ENCODE measurements at places on chromosomes 11 and 22. TPM values are rescaled to one million over a fixed set of nuclear protein-coding genes. Genes with fewer than 3 reads are reported as not detected.

E2F8 gene
- not detected for polyA plus RNA-seq

TSSC4 gene
- polyA plus RNA-seq: 54.6 TPM

KRTAP5-7 gene
- not detected for polyA plus RNA-seq

TSPAN18 gene
- 7.3 TPM for polyA plus RNA-seq

OR4A16 gene
- polyA plus RNA-seq: not detected

RAG2 gene
- polyA plus RNA-seq: not detected

APOL5 gene
- not detected for polyA plus RNA-seq

MS4A7 gene
- not detected for polyA plus RNA-seq

DGAT2 gene
- 0.08 TPM for polyA plus RNA-seq

OR5I1 gene
- polyA plus RNA-seq: not detected

GRCh38 chr11:44823006-44823405, 96.2 kb downstream of the TSPAN18 start:
- no peak for DNase-seq

- DNase-seq: no peak
Observed at GRCh38 chr11:26297189-26297975, 34.5 kb upstream of the ANO3 start.

DNA sequence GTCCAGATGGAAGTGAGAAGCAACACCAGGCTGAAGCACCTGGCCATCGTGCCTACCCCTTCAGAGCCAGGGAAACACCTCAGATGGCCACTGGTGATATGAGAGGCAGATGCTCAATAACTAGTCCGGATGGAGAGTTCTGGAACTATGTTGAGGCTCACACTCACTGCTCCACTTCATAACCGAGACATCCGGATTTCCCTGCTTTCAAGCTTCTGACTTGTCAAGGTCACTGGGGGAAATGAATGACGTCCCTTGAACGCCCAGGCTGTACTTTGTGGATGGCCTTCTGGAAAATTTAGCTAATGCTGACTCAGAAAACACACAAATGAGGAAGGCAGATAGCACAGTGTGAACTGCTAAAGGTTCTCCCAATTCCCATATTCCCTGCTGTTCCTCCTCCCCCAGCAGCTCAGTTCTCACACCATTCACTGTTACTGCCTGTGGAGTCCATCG, at the start of gene LYVE1:
TSS of gene LYVE1 (minus strand) at position 180 of the 456 bp plus-strand sequence. CDS start at position 47, 133 bp downstream.
- no peak for DNase-seq

GRCh38 chr11:49995565-49995964, 13.2 kb upstream of the OR4C12 start:
- peak; percentile 15 for DNase-seq

DNA sequence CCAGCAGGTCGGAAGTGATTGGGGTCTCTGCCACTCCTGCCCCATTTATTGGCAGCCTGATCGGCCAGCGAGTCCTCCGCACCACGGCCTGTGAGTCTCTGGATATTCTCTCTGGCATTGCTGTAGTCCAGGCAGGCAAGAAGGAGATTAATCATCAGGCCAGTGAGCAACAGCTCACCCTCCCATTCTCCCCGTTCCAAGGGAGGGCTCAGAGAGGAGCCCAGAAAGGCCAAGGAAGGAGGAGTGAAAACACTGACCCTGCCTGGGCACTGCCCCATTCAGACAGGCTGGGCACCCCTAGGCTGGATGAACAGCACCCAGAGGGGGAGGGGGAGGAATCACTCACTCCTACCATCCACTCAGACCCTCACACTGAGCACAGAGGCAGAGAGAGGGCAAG, 3.1 kb downstream of the SAA2 start:
- no peak for DNase-seq

- no peak for DNase-seq
Observed at GRCh38 chr22:35103761-35104160, 37.8 kb downstream of the ISX start.

- DNase-seq: no peak
Observed at GRCh38 chr22:50302041-50302541, 5.4 kb downstream of the PLXNB2 start.

DNA sequence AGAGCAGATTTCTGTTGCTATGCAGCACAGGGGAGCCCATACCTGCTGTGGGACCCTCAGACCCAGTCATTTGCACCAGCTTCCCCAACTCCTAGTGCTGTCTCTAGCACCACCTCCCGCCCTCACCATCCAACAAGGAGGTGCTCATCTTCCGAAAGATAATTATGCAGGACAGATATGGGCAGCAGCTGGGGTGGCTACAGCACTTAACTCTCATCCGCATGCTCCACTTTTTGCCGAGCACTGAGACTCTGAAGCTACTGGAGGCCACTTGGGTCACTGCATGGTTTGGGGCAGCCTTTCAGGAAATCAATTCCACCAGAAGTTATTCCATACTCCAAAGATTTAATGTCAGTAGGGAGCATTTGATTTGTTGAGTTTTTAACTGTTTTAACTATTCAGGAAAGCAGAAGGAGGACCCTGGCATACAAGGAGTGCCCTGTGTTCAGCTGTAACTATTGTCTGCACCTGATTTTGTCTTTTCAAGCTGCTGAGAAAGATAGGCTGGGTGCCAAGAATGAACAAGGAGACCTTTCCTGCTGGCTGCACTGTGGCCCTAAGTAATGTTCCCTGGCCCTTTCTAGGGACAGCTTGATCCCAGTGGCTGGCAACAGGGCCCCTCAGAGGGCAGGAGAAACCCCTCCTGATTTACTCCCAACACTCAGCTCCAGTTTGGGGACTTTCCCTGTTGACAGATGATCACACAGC, 67.3 kb upstream of the CSNK2A3 start:
- no peak for DNase-seq

GRCh38 chr11:83120327-83120726, 36.6 kb upstream of the PCF11 start:
- no peak for DNase-seq

DNA sequence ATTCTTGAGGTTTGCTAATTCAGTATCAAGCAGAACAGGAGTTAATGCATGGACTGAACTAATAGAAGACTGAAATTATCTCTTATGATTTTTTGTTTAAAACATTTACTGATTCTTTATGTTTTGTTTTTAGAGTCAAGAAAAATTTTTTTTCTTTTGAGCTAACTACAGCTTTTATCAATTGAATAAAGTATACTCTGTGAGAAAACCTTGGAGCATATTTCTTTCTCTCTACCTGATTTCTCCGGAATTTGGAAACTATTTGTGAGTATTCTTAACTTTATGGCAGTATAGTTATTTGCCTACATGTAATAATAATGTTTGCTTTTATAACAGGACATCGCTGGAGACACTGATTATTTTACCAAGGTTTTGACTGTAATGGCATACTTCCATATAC, 18.1 kb upstream of the CRTAM start:
- DNase-seq: no peak

DNA sequence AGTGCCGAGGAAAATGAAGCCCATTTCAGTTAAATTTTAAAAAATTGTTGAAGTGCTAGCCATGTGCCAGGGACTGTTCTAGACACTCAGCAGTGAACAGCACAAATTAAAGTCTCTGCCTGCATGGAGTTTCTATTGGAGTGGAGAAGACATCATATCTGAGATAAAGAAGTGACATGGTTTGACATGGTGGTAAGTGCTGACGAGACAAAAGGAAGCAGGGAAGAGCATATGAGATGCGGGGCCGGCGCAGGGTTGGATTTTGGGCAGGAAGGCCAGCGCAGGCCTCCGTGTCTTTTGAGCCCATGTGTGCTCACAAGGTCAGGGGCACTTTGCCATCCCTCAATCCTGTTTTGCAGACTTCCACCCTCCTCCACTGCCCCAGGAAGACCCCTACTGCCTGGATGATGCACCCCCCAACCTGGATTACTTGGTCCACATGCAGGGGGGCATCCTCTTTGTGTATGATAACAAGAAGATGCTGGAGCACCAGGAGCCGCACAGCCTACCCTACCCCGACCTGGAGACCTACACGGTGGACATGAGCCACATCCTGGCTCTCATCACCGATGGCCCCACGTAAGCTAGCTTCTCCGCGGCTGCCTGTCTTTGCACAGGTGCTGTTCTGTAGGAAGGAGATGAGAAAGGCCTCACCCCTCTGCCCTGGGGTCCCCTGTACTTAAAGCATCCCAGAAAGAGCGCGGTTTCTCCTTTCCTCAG, 29.6 kb downstream of the AMPD3 start:
- no peak for DNase-seq

DNA sequence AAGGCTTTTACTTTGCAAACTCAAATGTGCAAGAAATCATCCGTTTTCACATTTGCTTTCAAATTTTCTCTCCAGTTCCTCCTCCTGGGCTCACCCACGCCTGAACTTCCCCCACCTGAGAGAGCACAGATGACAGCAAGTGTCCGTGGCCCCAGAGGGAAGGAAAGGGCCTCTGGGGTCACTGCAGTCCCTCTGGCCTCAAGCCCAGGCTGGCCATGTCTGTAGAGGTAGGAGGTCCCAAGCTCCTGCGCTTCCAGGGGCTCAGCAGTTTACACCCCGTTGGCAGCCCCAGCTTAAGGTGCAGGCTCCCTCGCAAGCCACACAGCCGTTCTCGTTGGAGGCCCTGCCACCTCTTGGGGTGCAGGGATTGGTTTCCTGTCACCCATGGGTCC, 40.5 kb upstream of the PRDM11 start:
- DNase-seq: no peak

- no peak for DNase-seq
Observed at GRCh38 chr22:19499880-19500242, 20.1 kb downstream of the CDC45 start.

- DNase-seq: no peak
Observed at GRCh38 chr11:124081483-124081882, 33.8 kb upstream of the VWA5A start.

- DNase-seq: no peak
Observed at GRCh38 chr11:125312391-125312790, 147.8 kb downstream of the PKNOX2 start.

DNA sequence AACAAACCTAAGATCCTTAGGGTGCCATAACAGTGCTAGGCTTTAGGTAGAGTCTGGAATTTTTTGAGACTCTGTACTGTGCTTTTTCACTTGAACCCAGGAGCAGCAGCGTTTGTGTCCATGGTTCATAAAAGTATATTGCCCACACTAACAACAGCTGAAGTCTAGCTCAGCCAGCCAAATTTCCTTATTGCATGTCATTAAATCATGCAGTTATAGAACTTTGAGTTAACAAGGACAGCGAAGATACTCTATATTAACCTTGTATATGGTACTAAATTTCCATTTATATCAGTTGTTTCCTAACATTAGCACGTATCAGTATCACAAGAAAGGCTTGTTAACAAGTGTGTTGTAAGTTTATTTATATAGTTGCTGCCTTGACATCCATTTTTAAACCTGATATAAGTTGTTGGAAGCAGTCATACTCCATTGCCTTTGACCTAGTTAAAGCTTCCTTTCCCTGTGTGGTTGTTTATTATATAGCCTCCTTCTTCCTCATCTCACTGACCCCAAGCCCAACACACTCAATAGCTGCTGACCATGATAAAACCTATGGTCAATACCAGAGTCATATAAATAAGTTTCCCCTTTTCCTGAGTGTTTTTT, 46.7 kb downstream of the NXPE2 start:
- DNase-seq: no peak

- no peak for DNase-seq
Observed at GRCh38 chr22:50571264-50572175, 6.7 kb downstream of the CPT1B start.

DNA sequence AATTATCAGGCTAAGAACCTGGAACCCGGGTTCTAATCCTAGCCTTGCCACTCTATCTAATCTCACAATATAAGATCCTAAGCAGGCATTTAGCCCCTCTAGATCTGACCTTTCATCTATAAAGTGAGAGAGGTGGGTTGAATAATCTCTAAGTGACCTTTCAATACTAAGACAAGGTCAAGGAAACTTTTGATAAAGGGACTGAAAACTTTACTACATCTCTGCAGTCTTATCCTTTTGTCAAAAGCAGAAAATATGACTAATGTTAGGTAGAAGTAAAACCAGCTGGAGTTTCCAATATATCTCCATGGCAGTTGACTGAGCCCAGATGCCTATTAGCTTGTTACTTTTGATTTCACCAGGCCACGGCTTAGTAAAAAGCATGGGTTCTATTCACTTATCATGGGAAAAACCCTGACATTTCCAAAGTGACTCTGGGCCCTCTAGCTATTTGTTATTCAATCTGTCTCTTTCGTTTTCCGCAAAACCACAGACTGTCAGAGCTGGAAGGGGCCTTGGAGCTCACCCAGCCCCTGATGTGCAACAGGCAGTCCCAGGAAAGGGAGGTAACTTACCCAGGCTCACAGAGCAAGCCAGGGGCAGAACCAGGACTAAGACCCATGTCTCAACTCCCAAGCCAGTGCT, 75.8 kb downstream of the RAB30 start:
- no peak for DNase-seq

DNA sequence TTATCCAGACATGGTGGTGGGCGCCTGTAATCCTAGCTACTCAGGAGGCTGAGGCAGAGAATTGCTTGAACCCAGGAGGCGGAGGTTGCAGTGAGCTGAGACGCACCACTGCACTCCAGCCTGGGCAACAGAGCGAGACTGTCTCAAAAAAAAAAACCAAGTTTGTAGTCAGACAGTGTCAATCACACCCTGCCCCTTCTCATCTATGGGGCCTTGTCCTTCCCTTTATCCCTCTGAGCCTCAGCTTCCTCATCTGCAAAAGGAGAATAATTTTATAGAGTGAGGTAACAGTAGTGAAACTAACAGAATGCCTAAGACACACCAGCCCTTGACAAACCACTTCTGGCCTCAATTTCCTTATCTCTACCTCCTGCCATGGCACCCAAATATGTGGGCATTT, 10.7 kb downstream of the BCL9L start:
- DNase-seq: no peak

DNA sequence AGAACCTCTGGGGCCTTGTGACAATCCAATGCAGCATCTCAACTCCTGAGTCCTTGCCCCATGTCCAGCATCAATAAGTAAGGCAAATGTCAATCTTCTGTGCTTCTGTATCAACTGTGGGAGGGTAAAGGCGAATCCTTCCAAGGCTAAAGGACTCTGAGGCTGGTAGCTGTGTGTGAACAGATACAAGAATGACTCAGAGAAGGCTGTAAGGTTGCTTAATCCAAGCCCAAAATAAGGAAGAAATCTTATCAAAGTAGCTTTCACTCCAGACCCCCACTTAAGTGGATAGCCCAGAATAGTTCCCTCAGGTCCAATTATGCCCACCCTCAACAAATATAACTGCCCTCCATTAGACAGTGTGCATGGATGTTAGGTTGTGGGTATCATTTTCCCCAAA, 28.1 kb upstream of the SCGB1A1 start:
- no peak for DNase-seq

- DNase-seq: no peak
Observed at GRCh38 chr11:12472401-12473005, 95.1 kb downstream of the PARVA start.

DNA sequence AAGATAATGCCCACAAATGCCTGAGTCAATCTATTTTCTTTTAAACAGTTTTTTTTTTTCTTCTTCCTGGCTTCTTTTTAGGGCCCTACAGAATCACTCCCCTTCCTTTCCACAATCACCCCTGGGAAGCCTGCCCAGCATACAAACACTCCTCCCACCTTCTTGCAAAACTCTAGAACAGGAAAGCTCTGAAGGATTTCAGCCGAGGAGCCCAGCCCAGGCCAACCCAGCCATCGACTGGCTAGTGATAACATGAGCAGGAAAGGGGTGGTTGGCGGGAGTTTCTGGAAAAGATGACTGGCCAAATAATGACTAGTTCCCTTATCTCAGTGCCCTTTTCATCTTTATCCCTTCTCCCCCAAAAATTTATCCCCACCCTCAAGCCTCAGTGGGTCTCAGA, 68.2 kb downstream of the USP35 start:
- no peak for DNase-seq

- DNase-seq: no peak
Observed at GRCh38 chr11:9118277-9118676, 26.9 kb upstream of the SCUBE2 start.

- DNase-seq: no peak
Observed at GRCh38 chr11:124893781-124894401, 3.8 kb downstream of the ROBO4 start.

Measured in CD4-positive, alpha-beta memory T cell (primary cell).